ENCODE measurements at places on chromosomes 7 and 10.
A peak's percentile ranks its signal among the peaks of the same experiment; 100 is the strongest.

- peak; percentile 91 for DNase-seq
Measured at GRCh38 chr7:8295638-8296361, 33.8 kb upstream of the ICA1 start.

DNA sequence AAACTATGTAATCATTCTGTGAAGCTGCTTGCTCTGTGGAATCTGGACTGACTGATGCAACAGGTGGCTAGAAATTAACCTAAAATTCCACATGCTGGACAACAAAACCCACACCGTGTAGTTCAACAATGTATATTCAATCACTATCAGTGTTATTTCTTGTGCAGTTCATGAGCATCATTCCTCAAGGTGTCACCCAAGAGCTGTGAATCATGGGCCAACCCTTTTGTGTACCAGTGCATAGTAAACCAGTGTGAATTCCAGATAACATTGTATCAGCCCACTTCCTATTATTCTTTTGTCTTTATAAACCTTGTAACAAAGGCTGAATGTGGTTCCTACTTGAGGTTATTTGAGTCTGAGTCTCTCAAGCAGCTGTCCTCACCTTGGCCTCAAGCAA, 905.2 kb upstream of the ZNF722 start:
- no peak for DNase-seq

DNA sequence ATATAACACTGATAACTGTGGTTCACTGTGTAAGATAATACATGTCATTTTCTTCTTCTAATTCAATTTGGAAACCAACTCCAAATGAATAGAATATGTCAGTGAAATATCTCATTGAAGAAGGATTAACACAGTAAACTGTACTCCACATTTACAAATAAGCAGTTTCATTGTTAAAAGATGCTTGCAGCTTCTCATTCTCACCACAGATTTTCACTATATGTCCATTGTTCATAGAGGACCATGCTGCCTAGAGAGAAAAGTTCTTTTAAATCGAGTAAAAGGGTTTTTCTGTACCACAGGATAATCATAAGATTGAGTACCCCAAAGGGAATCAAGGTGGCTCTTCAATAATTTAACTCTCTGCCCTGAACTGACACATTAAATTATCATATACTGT, 165.5 kb downstream of the LRRN3 start:
- DNase-seq: no peak

GRCh38 chr7:121873289-121874194, 581 bp downstream of the PTPRZ1 start:
- no peak for DNase-seq

DNA sequence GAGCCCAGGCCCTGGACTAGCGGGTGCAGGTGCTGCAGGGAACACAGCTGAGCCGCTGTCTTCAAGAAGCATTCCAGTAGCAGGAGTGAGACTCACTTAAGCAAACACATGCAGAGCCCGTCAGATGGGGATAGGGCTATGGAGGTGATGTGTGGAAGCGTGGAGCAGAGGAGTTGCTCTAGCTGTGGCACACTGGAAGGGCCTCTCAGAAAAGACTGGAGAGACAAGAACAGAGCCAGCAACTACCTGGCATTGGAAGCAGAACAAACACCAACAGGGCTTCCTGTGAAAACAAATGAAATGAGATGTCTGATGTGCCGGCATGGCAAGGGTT, 37.8 kb upstream of the GALNTL5 start:
- no peak for DNase-seq

GRCh38 chr7:88311675-88312036, 5.0 kb upstream of the STEAP4 start:
- no peak for DNase-seq

GRCh38 chr7:148914208-148914777, 30.2 kb upstream of the EZH2 start:
- DNase-seq: no peak

- no peak for DNase-seq
Measured at GRCh38 chr7:32293833-32294232, 196.3 kb downstream of the LSM5 start.

DNA sequence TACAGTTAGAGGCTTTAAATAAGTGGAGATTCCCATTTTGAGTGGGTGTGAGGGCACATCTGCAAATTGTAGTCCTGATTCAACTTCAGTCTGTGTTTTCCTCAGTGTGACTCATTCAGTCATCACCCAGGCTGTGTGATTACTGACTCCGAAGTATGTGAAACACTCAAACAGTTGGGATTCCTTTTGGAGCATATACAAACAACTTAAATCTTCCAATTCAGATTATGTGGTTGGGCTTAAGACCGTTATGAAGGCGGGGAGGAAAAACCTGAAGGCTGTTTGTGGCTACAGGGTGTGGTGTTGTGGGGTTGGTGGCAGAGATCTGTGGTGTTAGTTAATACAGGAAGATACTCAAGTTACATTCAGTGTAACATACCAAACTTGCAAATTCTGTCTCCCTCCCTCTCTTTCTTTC, 259.7 kb upstream of the FERD3L start:
- no peak for DNase-seq

DNA sequence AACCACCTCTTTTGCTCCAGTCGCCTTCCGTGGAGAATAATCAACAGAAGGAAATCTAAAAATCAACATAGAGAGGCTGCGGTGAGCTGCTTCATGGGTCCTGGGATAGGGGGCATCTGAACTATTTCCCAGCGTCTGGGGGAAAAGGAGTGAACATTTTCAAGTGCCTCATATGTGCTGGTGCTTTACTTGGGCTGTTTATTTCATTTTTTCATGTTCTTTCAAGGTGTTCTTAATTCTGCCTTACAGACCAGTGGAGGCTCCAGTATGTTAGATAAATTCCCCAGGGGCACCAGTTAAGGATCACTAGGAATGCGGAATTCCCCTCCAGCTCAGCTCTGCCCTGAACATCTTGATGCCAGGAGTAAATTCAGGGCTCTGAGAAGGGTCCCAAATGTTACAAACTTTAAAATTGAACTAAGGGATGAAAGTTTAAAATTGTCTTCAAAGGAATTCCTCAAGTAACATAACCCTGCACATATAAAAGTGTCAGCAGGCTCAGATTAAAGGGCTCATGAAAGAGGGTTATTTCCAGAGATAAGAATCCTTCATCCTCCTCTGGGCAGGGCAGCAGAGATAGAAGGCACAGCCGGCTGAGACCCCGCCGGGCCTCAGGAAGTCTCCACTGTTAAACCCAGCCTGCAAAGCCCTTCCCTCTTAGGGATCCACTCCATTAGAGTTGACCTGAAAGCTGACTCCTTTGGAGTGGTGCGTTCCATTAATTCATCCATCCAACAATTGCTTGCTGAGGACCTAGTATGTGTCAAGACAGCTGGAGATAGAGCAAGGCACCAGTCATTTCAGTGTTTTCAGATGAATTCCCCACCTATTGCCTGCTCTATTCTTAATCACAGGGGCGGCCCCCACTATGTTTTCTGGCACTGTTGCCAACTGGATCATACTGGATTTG, 345.8 kb downstream of the KCNMA1 start:
- no peak for DNase-seq

DNA sequence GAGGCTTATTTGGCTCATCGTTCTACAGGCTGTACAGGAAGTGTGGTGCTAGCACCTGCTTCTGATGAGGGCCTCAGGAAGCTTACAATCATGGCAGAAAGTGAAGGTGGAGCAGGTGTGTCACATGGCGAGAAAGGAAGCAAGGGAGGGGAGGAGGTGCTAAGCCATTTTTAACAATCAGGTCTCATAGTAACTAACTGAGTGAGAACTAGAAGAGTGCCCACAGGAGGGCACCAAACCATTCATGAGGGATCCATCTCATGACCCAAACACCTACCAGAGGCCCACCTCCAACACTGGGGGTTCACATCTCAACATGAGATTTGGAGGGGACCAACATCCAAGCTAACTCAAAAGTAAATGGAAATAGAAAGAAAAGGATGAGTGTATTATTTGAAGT, 78.1 kb downstream of the CXCL12 start:
- DNase-seq: no peak

DNA sequence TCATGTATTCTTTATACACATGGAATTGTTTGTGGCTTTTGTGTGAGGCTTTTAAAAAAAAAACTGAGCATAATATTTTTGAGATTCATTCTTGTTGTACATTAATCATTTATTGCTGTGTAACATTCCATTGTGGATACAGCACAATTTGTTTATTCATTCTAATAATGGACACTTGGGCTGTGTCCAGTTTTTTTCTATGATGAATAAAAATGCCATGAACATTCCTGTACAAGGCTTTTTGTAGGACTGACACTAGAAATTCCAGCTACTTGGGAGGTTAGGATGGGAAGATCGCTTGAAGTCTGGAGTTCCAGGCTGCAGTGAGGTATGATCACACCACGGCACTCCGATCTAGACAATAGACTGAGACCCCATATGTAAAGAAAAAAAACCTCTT, 254.3 kb upstream of the CACNA2D1 start:
- DNase-seq: no peak

- no peak for DNase-seq
Measured at GRCh38 chr10:108957681-108958080, 965.6 kb downstream of the XPNPEP1 start.

DNA sequence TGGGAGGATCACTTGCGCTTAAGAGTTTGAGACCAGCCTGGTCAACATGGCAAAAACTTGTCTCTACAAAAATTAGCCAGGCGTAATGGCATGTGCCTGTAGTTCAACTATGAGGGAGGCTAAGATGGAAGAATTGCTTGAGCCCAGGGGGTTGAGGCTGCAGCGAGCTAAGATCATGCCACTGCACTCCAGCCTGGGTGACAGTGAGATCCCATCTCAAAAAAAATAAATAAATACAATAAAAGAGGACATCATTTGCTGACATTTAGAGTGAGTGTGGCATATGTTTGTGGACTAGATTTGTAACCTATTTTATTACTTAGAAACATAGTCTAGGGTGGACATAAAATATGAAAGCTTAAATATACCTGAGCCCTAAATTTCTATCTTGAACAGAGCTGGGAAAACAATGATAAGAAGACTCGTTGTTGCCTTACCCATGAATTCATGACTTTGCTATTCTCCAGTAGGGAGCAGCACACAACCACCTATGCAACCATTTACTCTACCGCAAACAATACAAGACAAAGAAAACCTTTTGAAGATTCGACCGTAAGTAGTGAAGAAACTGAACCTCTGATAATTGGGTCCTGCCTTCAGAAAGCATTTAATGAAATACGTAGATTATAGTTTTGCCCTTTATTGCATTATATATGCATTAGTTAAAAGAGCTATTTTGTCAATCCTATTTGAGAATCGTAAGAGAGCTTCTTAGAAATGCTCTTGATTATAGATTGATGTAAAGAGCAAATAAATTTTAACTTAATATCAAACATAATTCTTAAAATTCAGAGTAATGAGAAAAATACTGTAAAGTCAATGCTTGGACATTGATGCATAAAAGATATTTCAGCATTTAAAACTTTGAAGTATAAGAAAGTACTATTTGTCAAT, 83.5 kb downstream of the GNAT3 start:
- peak; percentile 48 for DNase-seq

- DNase-seq: no peak
Measured at GRCh38 chr7:84249656-84250055, 55.1 kb upstream of the SEMA3A start.

GRCh38 chr10:21507150-21507549, 18.3 kb downstream of the SKIDA1 start:
- DNase-seq: no peak

- DNase-seq: no peak
Measured at GRCh38 chr10:2280713-2281300, 543.5 kb upstream of the ADARB2 start.

- no peak for DNase-seq
Measured at GRCh38 chr7:115722302-115722977, 308.1 kb downstream of the TFEC start.

DNA sequence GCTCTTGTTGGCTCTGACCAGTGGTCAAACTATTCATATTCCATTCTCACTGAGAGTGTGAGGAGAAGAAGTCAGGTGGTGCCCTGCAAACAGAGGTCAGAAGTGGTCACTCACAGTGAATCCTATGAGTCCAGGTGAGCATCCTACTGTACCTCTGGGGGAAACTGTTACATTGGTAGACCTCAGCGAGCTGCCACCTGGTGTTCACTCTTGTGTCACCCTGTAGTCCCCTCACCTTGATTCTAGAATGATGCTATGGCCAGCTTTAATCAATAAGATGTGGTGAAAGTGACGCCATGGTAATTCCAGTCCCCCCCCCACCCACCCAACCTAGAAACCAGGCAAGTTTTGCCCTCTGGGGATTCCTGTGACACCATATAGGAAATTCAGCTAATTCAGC, 1.2 kb upstream of the AMPH start:
- no peak for DNase-seq

DNA sequence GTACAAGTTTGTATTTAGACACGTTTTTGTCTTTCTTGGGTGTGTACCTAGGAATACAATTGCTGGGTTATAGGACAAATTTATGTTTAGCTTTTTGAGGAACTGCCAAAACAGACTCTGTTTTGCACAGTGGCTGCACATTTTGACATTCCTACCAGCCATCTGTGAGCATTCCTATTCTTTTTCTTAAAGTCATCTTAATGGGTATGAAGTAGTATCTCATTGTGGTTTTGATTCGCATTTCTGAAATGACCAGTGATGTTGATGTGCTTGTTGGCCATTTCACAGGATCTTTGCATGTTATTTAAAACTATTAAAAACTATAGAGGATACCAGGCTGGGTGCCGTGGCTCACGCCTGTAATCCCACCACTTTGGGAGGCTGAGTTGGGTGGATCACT, 32.6 kb upstream of the IL15RA start:
- DNase-seq: no peak

- no peak for DNase-seq
Measured at GRCh38 chr7:129376076-129376777, 58.0 kb upstream of the STRIP2 start.

DNA sequence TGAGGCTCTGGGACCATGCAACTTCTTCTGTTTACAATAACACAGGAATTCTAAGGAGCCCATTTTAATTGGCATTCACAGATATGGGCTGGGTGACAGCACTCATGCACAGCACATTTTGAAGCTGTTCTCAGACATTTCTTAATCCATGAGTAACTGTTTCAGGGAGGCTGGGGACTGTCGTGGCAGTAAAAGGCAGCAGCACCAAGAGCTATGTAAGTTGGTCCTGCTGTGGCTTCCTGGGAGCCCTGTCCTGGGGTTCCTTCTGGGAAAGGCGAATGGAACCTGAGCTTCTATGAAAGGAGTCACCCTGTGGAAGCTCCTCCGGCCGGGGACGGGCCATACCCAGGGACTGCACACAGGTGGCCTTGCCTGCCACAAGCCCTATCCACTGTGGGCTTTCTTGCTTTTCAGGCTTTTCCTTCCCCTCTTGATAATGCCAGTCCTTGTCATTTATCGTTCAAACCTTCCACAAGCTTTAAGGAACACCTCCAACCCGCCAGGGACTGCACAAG, 40.5 kb downstream of the COBL start:
- no peak for DNase-seq

- DNase-seq: no peak
Measured at GRCh38 chr7:121436136-121436535, 40.0 kb upstream of the FAM3C start.

- no peak for DNase-seq
Measured at GRCh38 chr10:17353568-17354300, 100.7 kb downstream of the ST8SIA6 start.

All from NCI-H1436 treated with DMSO at 0.1 percent for 48 hours (cell line).